ENCODE measurements at places on chromosomes 11 and 22.

- no peak for DNase-seq
Measured at GRCh38 chr11:112694813-112695212, 266.4 kb upstream of the NCAM1 start.

GRCh38 chr22:19410941-19411689, 20.4 kb downstream of the HIRA start:
- DNase-seq = no peak

GRCh38 chr11:70703141-70704064, 305.1 kb downstream of the CTTN start:
- no peak for DNase-seq

DNA sequence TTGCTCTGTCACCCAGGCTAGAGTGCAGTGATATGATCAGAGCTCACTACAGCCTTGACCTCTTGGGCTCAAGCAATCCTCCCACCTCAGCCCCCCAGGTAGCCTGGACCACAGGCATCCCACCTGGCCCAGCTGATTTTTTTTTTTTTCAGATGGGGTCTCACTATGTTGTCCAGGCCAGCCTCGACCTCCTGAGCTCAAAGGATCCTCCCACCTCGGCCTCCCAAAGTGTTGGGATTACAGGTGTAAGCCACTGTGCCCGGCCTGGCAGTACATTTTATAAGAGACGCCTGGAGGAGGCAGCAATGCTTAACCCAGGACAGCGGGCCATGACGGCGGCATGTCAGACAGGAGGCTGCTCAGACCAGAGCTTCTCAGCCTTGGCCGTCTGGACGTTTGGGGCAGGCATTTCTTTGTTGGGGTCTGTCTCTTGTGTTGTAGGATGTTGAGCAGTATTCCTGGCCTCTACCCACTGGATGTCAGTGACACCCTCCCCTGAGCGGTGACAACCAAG, 4.3 kb downstream of the LGALS2 start:
- no peak for DNase-seq

GRCh38 chr22:29251981-29252911, 15.5 kb downstream of the RHBDD3 start:
- DNase-seq = no peak
